Activated CD8-positive, alpha-beta memory T cell treated with anti-CD3 and anti-CD28 coated beads, Interleukin-2, amount 10 ng/mL, durations not matched to agents 7 days and 5 days (primary cell): ENCODE measurements at places on chromosomes 2 and 18.

- no peak for DNase-seq
Observed at GRCh38 chr18:62790871-62791772, 75.8 kb downstream of the PHLPP1 start.

- DNase-seq = peak; percentile 89
Observed at GRCh38 chr2:143452817-143453451, 323.7 kb downstream of the ARHGAP15 start.

- DNase-seq = no peak
Observed at GRCh38 chr2:96907115-96908041, 37.5 kb upstream of the SEMA4C start.

GRCh38 chr18:8949206-8949605 is 153.3 kb upstream of the NDUFV2 start:
- DNase-seq = no peak

GRCh38 chr2:10417551-10418335 is 30.4 kb downstream of the ODC1 start:
- DNase-seq = no peak
